NB4 (cell line): ENCODE measurements at places on chromosomes 2 and 18.

DNA sequence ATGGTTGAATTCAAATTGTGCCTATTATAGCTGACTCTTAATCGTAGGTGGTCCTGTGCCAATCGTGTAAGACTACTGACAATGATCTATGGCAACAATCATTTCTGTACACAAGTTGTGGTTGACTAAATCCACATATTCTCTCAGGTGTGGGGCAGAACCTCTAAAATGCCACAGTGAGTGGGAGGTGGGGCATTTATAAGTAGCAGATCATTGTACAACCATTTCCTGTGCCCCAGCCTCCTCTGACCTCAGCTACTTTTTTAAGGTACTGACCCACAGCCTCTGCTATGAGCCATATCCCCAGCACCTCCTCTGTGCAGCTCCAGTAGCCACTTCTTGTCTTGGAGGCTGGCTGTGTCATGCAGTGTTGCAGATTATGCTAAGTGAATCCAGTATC, 48.6 kb upstream of the RAPH1 start:
- no peak for DNase-seq

- DNase-seq = no peak
These were observed 43.5 kb upstream of the TTC39C start for GRCh38 chr18:23971097-23971440.

- no peak for DNase-seq
These were observed 396.9 kb downstream of the DLGAP1 start for GRCh38 chr18:4058179-4058578.

- DNase-seq = peak; percentile 85
These were observed 206.9 kb upstream of the PKDCC start for GRCh38 chr2:41840702-41841551.

DNA sequence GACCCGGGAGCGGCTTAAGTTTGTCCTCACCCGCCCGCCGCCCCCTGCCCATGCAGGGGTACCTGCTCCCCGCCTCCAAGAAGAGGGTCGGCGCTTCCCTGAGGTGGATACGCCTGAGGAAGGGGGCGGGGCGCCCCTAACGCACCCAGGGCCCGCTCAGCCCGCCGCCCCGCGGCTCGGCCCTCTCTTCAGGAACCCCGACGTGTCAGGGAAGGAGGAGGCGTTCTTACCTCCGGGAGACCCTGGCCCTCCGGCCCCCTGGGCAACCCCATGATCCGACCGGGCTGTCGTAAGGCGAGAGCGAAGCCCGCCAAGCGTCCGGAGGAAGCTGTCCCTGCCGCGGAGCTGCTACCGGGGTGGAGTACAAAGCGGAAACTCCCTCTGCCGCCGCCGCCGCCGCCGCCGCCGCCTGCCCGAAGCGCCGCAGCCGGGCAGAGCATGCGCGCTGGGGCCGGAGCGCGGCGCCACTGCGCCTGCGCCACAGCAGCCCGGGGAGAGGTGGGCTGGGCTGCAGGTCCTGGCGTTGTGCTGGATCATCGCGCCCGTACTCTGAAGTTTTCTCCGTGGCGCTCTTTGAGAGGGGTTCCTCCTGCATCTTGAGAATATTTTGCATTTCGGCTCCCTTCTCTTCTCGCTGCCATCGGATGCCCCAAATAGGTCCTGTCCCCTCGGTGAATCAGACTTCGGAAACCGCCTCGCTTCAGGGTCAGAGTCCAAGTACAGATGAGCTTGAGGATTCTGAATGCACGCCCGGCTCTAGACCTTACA, at the start of gene CCDC93:
CCDC93 (minus strand) TSS at position 347 of the 768 bp plus-strand sequence; CDS start at position 272, 75 bp downstream.
- peak; percentile 90 for DNase-seq

GRCh38 chr2:166239548-166239947, 111.7 kb upstream of the SCN1A start:
- no peak for DNase-seq

DNA sequence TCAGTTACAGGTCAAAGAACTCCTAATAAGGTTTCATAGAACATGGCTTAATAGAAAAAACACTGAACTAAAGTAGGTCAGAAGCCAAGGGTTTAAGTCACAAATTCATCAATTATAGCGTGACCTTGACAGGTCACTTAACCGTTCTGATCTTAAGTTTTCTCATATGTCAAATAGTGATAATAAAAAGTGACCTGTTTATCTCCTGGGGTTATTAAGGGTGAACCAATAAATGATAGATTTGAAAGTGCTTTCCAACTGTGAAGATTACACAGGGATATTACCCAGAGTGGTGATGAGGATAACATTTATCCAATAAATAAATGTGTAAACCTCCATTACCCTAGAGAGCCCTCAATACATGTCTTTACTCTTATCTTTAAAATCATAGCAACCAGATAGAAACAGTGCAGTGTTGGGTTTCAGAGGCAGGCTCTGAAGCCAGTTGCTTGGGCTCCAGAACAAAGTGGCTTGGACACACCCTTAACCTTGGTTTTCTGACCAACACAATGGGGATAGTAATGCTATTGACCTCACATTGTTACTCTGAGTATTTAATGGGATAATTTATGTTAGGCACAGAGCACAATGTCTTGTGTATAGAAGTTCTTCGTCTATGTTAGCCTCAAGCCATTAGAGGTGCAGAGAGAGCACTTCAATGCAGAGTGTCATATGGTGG, 48.6 kb downstream of the KLHL14 start:
- DNase-seq = no peak

DNA sequence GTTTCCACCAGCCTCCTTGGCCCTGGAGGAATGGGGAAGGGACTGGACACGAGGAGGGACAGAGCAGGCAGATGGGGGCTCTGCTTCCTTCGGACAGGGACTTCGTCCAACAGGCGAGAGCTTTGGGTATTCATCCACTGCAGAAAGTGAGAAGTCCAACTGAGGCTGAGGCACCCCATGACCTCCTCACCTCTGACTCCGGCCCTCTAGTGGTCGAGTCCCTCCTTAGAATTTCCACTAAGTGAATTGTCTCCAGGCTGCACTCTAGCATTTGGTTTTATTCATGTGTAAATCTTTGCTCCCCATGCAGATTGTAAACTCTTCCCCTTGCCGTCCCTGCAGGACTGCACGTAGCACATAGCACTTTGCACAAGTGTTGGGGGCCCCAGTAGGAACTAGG, 75.6 kb downstream of the TMEM247 start:
- DNase-seq = peak; percentile 36

GRCh38 chr2:71001981-71002570, 7.4 kb upstream of the TEX261 start:
- no peak for DNase-seq

DNA sequence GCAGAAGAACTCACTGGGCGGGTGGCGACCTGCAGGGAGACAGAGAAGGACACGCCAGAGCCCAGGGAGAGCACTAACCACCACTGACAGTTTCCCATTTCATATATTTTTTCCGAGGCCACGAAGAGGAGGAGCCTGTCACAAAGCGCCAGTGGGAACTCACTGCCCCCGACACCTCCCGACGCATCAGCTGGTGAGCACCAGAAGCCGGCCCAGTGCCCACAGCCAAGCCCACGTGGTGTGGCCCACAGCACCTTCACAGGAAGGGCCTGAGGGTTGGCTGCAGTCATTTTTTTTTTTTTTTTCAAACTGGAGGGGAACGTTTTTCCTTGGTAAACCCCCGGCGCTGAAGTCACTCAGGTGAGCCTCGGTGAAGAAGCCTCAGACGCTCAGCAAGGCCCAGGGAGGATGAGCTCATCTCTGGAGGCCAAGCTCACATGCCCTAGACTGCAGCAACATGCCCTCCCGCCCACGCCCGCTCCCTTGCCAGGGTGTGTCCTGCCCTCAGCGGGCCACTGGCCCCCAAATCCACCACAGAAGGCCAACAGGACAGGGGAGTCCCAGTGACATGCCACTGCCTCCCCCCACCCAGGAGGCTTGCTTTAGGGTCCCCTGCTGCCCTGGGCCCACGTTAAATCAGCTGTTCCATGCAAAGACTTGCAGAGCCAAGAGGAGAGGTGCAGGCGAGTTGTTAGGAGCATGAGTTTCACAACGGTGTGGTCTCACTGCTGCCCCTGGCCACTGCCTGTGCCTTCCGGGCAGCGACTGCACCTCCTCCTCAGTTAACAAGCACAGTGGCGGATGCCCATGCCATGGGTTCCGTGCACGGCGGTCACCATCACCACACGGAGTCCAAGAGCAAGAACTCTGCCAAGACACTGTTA, 68.1 kb downstream of the PARD6G start:
- DNase-seq = no peak

- DNase-seq = peak; percentile 56
These were observed 76.0 kb upstream of the CTDP1 start for GRCh38 chr18:79603321-79604204.

DNA sequence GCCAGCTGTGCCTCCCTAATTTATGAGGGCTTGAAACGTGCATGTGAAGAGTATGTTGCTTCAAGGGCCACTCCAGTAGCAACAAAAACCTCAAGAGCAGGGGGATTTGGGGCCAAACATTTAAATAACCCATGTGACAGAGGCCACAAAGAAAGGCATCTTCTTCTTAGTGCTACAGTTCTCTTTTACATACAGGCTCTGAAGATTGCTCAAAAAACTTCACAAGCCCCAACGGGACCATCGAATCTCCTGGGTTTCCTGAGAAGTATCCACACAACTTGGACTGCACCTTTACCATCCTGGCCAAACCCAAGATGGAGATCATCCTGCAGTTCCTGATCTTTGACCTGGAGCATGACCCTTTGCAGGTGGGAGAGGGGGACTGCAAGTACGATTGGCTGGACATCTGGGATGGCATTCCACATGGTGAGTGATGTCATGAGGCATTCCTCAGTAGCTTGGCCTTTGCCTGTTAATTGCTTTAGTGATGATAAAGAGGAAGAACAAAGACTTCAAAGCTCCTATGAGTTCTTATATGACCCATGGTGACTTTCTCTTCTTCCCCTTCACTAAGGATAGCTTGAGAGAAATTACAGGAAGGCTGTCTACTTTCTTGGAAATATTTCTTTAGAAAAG, 40.1 kb downstream of the NRP2 start:
- DNase-seq = no peak

DNA sequence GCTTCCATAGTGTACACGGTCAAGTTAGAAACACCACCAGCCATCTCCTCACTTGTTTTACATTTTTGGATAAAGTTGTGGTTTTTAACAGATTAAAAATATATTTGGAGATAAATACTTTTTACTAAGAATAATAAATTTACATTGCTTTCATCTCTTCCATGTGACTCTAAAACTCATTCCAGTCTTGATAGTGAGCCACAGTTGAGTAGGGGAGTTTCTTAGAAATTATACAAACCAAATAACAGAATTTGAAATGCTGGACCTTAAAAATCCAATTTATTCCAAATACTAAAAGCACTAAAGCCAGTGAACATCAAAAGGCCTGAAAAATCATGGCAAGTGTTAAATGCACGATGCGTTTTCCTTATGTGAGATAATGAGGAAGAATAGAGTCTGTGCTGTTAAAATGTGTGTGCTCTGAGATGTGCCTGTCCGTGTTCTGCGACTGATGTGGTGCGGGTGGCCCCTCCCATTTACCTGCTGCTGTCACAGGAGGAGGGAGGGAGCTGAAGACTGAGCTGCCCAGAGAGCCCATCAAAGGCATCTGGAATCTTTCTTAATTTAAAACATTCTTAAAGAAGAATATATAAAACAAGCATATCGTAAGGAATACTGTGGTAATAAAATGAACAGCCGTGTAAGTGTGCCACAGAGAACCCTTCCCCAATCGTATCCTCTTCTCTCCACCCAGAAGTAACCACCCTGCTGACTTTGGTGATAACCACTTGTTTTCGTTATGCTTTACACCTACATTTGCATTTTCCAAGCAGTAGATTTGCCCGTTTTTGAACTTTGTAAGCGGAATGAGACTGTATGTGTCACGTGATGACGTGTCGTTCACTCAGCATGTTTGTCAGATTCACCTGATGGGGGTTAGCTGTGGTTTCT, 57.0 kb upstream of the TXNDC2 start:
- peak; percentile 56 for DNase-seq

DNA sequence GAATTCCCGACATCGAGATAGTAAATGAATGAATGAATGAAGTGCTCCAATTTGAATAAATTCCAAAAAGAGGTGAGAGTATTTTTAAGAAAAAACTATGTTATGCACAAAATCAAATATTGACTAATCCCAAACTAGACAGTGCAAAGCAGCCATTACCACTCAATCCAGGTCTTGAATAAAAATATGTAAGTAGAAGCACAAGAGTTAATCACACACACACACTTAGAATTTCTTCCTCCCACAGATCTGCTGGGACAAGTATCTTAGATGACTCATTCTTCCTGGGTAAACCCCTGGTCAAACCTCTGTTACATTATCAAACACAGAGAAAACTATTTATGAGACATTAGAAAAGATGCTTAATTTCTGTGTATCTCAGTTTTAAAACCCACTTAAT, 102.0 kb downstream of the PLA2R1 start:
- peak; percentile 58 for DNase-seq

DNA sequence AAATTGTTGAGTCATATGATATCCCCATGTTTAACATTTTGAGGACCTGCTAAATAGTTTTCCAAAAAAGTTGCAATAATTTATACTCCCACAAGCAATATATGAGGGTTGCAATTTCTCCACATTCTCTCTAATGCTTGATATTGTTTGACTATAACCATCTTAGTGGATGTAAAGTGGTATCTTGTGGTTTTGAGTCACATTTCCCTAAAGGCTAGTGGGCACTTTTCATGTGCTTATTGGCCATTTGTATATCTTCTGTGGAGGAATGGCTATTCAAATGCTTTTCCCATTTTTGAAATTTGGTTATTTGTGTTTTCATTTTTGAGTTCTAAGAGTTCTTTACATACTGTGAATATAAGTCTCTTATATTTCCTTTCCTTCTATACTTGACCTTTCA, 82.7 kb downstream of the SCG2 start:
- no peak for DNase-seq

GRCh38 chr2:194867328-194867727, 789.7 kb upstream of the SLC39A10 start:
- DNase-seq = peak; percentile 18

- DNase-seq = no peak
These were observed 278.3 kb upstream of the CYP26B1 start for GRCh38 chr2:72425996-72426395.

DNA sequence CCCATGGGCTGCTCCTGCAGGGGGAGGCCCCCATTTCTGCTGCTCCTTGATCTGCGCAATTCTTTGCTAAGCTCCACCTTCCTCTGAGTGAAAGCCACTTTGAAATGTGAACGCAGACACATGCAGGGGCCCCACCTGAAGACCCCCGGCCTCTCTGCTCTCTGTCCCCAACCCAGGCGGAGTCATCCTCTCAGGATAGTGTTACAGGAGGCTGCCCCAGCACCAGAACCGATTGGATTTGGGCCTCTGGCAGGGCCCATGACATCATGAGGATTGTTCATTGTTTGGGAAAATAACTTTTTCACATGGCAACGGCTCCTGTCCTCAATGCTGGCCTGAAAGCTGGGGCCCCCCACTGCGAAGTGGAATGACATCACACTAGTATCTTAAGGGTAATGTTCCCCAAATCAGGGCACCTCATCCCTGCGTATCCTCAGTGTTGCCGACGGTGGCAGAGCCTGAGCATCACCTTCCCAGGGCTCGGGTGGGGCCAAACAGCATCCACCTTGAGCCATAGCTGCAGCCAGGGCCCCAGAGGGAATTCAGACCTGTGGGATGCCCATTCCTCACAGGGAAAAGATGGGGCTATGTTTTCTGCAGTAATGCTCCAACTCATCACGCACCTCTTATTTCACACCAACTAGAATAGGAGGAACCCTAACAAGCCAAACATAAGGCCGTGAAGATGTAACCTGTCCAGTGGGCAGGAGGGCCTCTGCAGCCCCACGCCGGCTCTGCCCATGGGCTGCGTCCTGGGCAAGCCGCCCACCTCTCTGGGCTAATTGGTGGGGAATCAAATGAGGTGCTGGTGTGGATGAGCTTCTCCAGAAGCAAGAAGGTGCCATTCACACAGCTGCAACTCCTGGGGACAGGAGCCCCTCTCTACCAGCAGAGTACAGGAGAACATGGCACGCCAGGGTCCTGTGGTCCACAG, 2.7 kb upstream of the ERFE start:
- DNase-seq = no peak

GRCh38 chr2:170495896-170496295, 219.2 kb upstream of the SP5 start:
- no peak for DNase-seq
